ENCODE measurements at places on chromosomes 5 and 9. TPM values are rescaled to one million over a fixed set of nuclear protein-coding genes. Genes with fewer than 3 reads are reported as not detected.

The ADAMTSL1 gene
- not detected for total RNA-seq

The STPG3 gene
- total RNA-seq = not detected

The PRRC2B gene
- total RNA-seq = 127 TPM

The ANGPTL2 gene
- total RNA-seq = not detected

The TMEM174 gene
- total RNA-seq = not detected

The DOCK8 gene
- total RNA-seq = 140 TPM

The HK3 gene
- 0.62 TPM for total RNA-seq

The CFAP77 gene
- not detected for total RNA-seq

The CCL27 gene
- total RNA-seq = not detected

The IRX1 gene
- not detected for total RNA-seq

The BHMT2 gene
- total RNA-seq = not detected

The PSAT1 gene
- 137 TPM for total RNA-seq

The TRIP13 gene
- 33.9 TPM for total RNA-seq

The ASS1 gene
- total RNA-seq = 5.4 TPM

The GALNT12 gene
- 6.3 TPM for total RNA-seq

The SEMA6A gene
- total RNA-seq = not detected

The IL7R gene
- total RNA-seq = 163 TPM

The CDKN2B-AS1 gene
- total RNA-seq = 0.87 TPM

The CATSPER3 gene
- 0.45 TPM for total RNA-seq

The FAM120AOS gene
- total RNA-seq = 36.4 TPM

The ARL14EPL gene
- not detected for total RNA-seq

The GCNT4 gene
- total RNA-seq = 2.4 TPM

The INSL4 gene
- total RNA-seq = not detected

The TAF11L5 gene
- not detected for total RNA-seq

The FUT7 gene
- 1.3 TPM for total RNA-seq

The GFI1B gene
- not detected for total RNA-seq

The CYLC2 gene
- total RNA-seq = not detected

The PRRX2 gene
- total RNA-seq = 0.86 TPM

The IL5 gene
- total RNA-seq = 5.0 TPM
